D341Med (cell line): ENCODE measurements at places on chromosomes 2 and 18.

DNA sequence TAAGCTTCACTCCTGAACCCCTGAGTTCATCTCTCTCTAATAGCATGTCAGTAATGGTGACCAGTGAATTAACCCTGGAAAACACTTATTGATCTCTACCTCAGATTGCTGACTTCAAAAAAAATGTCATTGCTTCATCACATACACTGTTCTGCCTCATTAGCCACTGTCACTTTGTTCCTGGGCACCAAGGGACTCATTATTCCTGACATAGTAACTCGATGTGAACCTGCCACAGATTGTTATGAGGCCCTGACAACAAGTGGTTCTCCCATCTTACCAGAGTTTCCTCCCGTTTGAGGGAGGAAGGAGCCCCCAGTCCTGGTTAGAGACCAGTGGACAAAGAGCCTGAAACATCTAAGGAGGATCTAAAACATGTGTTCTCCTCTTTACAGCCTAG lies 403.3 kb upstream of the SMIM21 start:
- DNase-seq, result no peak

DNA sequence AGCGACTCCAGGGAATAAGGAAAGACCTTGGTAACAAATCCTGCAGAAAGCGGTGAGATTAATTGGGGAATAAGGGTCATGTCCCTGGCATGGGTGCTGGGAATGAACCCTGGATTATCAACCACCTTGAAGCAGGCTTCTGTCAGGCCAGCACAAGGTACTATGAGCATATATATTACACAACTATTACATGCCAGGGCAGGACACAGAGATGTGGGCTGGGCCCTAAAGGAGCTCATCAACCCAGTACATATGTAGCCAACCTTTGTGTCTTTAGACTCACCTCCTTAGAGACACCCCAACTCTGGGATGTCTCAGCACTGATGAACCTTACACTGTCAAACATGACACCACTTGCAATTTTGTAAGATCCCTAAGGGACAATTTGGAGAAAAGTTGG lies 3.4 kb downstream of the SFXN5 start:
- no peak for DNase-seq

DNA sequence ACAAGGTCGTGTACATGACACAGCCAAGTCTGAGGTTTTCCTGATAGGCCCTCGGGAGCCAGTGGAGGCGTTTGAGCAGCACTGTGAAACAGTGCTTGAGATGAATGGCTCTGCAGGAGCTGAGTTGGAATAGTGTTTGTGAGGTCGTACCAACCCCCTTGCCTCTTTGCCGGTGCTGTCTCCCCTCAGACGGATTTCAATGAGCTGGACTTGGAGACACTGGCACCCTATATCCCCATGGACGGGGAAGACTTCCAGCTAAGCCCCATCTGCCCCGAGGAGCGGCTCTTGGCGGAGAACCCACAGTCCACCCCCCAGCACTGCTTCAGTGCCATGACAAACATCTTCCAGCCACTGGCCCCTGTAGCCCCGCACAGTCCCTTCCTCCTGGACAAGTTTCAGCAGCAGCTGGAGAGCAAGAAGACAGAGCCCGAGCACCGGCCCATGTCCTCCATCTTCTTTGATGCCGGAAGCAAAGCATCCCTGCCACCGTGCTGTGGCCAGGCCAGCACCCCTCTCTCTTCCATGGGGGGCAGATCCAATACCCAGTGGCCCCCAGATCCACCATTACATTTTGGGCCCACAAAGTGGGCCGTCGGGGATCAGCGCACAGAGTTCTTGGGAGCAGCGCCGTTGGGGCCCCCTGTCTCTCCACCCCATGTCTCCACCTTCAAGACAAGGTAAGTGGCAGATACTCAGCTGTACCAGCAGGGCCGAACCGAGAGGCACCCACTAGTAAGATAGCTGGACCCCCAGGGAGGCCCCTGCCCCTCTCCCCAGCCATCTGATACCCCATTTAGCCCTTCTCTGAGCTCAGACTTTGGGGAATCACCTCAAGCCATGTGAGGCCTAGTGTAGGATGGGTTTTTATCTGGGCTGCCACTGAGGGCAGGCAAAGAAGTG lies 83.1 kb downstream of the EPAS1 start:
- no peak for DNase-seq

DNA sequence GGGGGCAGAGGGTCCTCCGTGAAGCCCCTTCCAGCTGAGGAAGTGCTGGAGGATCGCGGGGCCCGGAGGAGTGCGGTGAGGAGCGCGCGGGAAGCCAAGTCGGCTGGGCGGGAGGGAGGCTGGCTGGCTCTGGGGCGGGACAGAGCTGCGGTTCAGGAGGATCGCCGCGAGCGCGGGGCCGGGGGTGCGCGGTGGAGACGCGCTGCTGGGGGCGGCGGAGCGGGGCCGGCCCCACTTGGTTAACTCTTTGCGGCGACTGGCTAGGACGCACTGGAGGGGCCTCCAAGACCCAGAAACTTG lies 464 bp downstream of the CYBRD1 start:
- DNase-seq, result peak; percentile 72

DNA sequence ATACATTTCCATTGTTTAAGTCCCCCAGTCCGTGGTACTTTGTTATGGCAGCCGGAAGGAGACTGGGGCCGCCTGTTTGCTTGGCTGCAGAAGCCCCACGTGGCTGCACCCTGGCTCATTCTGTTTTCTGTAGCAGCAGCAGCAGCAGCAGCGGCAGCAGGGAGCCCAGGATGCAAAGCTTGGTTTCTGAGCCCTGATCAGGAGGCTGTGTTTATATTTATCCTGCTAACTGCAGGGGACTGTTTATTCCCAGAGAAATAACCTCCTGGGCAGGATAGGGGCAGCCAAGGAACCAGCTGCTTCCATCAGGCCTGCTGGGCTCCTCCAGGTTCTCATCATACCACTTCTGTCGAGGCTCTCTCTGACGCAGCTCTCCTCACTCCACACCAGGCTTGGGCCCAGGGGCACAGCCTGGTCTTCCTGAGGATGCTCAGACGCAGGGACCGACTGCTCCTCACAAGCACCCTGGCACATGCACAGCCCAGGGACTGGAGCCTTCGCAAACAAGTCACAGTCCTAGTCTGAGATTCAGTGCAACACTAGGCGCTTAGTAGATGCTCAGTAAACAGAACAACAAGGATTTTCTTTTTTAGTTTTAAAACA lies 139.0 kb downstream of the MSH2 start:
- no peak for DNase-seq

DNA sequence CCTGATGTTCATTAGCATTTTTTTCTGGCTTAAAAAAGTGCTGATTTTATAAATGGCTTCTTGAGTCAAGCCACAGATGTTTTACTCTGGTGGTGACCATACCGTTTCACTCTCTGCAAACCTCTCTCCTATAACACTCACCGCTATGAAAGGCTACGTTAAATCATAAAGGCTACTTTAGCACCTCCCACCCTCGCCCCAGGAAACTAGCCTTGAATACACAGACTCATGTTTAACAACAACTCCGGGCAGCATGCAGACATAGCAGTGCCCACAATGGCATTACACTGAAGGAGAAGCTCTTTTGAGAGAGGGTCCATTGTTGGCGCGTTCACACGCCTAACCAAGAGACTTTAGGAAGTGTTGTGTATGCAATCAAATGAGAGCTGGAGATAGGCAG lies 5.6 kb downstream of the MYT1L start:
- no peak for DNase-seq

DNA sequence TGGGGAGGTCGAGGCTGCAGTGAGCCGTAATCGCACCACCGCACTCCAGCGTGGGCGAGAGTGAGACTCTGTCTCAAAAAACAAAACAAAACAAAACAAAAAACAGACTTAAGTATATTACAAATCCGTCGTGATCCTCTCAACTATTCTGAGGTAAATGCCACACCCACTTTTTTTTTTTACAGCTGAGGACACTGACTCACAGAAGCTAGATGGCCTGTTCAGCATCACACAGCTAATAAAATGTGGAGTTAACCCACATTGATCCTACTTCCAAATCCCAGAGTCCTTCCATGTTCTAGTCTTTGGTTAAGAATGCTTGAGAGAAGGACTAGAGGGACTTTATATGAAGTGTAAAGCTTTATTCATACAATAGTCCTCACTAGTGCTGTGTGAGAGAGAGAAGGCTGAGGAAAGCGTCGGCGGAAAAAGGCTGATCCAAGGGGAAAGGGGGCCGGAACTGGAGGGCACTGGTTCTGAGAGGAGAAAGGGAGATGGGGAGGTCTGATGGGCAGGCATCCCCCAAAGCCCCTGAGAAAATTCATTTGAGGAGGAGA lies 627 bp downstream of the RNF25 start:
- DNase-seq, result no peak

GRCh38 chr2:12577567-12578253 lies 139.0 kb upstream of the TRIB2 start:
- DNase-seq, result no peak

DNA sequence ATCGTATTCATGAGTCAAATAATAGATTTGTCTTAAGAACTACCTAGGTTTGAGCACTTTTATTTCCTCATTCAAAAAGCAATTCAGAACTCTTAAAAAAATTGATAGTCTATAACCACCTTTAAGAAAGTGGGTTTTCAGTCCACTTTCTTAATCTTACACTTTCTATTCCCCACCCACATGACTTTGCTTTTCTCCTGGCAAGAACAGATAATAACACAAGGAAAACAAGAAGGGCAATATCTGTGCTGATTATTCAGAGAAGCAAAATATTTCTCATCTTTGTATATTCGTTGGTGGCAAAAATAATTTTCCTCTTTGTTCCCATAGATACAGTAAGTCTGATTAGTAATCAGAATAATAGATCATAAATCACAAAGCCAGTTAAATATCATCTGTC lies 130.6 kb upstream of the DNAJC10 start:
- DNase-seq, result no peak

DNA sequence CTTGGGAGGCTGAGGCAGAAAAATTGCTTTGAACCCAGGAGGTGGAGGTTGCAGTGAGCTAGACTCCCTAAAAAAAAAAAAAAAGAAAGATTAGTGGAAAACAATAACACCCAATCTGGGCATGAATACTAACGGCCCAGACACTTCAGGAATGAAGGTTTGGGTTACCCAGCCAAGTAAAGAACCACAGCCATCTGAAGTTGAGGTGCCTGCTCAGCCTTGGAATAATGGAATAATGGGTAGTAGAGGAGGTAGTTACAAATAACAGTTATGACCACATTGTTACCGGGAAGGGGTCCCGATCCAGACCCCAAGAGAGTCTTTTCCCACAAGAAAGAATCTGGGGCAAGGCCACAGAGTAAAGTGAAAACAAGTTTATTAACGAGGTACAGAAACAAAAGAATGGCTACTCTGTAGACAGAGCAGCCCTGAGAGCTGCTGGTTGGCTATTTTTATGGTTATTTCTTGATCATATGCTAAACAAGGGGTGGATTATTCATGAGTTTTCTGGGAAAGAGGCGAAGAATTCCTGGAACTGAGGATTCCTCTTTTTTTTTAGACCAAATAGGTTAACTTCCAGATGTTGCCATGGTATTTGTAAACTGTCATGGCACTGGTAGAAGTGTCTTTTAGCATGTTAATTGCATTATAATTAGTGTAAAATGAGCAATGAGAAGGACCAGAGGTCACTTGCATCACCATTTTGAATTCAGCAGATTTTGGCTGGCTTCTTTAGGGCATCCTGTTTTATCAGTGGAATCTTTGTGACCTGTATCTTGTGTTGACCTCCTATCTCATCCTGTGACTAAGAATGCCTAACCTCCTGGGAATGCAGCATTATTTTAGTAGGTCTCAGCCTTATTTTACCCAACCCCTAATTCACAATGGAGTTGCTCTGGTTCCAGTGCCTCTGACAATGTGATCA lies 96.2 kb upstream of the HAAO start:
- no peak for DNase-seq

- DNase-seq, result no peak
Measured at GRCh38 chr2:205438241-205438640, 244.1 kb upstream of the NRP2 start.

DNA sequence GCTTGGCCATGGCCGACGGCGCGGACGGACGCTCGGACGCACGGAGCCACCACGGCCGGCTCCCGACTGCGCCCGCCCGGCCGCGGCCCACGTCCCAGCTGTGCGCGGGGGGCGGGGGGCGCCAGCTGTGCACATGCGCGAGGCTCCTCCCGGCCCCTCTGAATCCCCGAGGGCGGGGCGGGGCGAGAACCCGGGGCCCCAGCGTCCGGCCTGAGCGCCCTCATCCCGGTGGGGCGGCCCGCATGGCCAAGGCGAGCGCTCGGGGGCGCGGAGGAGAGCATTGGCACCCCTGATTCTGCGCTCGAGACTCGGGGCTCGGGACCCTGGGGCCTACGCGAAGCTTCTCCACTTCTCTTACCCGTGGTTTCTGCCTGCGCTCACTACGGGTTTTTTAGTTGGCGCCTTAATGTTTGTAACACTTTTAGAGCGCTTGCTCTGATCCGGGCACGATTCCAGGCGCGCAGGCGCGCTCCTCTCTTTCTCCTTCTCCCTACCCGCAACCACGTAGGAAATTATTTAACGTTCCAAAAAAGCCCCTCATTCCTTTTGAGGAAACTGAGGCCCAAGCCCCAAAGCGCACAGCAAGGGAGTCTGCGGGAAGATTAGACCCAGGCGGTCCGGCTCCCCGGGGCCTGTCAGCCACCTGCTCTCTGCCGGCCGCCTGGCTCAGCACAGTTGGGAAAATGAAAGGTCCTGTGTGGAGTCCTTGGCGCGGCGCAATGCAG lies at the start of gene PXDN:
PXDN (minus strand) TSS at position 70 of the 725 bp plus-strand sequence; CDS start at position 10, 60 bp downstream.
- DNase-seq, result peak; percentile 42

GRCh38 chr18:37534627-37535026 lies 31.0 kb downstream of the CELF4 start:
- DNase-seq, result no peak
